ENCODE measurements at places on chromosomes 1 and 21.
A peak's percentile ranks its signal among the peaks of the same experiment; 100 is the strongest.

DNA sequence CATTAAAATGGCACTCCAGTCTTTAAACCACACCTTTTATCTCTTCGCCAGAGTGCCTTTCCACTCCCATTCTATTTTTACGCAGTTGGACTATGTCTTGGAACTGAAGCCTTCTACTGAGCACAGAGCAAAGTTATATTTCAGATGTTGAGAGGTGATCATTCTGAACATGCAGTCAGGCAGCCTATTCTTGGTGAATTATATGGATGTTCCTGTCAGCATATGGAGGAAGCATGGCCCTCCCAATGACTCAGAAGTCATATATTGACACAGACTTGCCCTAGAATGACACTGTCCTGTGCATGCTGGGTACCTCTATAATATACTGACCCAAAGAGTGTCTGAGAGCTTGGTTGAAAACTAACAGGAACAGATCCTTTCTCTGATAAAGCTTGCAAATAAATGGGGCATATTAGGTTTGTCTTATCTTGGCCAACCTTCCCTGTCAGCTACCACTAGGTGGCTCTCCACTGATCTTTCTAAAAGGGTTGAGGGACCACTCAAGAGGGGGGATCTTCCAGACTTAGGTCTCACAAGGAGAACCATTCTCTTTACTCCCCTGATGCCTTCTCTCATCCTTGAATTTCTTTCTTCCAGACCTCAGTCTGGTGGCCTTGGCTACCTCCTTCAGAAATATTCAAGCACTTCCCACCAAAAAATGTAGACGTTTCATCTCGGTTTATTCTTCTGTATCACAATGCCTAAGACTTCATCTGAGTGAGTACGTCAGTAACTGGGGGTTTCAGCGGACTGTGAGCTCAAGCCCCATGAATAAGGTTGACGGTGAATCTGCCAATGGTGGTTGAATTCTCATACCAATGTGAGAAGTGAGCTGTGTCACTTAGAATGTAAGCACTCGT is 11.8 kb upstream of the ALG14 start:
- peak; percentile 67 for DNase-seq

DNA sequence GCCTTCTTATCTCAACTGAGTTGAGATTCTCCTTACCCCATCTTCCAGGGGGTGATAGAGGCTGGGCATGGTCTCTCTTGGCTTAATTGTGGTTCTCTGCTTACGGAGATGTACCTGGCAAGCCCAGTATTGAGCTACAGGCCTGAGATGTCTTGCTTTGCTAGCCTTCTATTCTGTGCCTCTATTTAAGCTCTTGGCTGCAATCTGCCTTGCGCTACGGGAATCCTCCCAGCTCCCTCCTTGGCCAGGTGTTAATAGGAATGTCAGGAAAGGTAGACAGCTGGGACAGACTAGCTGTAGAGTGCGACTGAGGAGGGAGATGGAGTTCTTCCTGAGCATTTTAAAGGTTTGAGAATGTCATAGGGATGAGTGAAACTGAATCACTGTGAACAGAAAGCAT is 10.6 kb upstream of the IKBKE start:
- no peak for DNase-seq

DNA sequence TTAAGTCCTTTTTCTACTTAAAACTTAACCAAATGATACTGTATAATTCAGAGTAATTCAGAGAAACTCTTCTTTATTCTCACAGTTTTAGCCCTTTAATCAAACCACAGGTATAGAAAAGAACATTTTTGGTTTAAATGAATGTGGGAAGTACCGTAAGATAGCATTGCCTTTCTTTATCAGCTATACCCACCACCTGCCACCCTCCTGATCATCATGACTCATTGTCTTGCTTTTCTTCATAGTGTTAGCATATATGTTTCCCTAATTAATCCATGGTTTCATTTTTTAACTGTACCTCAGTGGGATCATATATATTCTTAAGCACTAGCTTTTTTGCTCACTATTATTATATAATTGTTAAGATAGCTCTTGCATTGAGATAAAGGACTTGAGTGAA is 27.5 kb upstream of the ANGPTL1 start:
- DNase-seq: no peak

DNA sequence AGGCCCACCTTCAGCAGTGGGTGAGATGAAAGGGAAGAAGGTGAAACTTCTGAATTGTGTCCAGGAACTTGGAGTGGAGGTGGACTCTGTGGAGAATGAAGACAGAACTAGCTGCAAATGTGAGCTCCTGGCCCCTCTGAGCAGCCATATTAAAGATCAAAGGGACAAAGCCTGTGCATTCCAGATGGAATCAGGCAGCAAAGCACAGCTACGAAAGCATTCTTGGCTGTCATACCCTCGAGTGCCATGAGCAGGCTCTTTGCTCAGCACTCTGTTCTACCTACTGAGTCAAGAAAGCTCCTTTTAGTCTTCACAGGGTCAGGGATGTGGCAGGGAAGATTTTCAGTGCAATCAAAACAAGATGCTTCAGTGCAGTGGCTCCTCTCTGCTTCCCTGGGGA is 86.3 kb upstream of the TSPAN2 start:
- no peak for DNase-seq

DNA sequence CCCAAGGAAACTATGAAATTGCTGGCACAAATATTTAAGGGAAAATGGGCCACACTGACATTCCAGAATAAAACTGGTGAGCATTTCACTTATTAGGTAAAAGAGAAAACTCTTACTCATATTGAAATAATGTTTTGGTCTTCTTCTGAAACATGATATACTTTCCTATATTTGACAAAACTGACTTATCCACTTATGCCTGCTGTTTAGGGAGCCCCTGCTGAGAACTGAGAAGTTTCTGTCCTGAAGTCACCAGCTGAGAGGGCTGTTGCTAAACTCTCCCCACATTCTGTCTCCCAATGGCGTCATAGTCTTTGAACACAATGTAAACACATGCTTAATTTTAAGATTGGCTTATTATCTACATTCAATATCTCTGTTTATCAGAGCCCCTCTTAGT is 46.8 kb upstream of the ZC3H11B start:
- peak; percentile 28 for DNase-seq

DNA sequence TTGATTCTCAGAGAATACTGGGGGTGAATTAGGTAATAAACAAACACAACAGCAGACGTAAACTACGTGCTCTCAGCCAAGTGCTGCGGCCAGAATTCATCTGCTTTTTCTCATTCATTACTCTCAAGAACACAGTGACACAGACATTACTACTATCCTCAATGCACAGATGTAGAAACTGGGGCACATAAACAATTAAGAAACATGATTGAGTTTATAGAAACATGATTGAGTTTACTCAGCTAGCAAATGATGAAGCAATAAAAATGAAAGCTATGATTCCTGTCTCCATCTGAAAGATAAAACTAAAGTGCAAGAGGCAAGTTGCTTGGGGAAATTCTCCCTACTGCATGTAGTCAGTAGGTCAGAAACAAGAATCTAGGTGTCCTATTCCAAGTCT is 140.5 kb downstream of the IFI44 start:
- no peak for DNase-seq

GRCh38 chr1:39189592-39190041 is 14.9 kb upstream of the MACF1 start:
- DNase-seq: no peak

- DNase-seq: no peak
Measured at GRCh38 chr1:112063781-112064728, 74.6 kb upstream of the KCND3 start.

DNA sequence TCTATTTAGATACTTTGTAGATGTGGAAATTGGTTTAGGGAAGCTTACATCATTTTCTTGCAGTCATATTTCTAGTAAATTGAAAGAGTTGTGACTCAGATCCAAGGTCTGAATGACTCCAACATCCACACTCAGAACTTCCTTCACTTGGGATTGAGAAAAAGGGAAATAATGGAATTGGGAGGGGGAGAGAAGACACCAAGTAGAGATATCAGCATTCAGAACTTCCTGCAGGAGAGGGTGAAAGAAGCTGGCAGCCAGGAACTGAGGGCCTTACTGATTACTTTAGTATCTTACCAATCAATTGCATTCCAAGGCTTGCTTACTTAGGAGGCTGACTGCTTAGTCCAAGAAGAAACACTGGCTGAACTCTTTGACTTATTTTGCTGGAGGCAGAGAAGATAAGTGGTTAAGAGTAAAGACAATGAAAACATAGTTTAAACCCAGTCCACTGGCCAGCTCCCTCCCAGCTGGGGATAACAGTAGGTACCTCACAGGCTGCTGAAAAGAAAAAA is 21.7 kb downstream of the APP start:
- no peak for DNase-seq

DNA sequence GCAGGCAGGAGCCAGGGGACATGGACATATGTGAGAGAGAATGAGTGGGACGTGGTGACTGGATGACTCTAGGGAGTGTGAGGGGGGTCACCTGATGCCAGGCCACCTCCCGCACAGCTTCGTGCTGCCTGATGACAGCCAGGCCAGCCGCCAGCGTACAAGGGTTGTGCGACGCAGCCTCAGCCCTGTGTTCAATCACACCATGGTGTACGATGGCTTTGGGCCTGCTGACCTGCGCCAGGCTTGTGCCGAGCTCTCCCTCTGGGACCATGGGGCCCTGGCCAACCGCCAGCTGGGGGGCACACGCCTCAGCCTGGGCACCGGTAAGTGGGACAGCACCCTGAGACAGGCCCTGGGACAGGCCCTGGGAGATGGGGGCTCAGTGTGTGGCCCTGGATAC is 11.3 kb downstream of the SYTL1 start:
- DNase-seq: no peak

- no peak for DNase-seq
Measured at GRCh38 chr1:108182959-108183700, 17.0 kb downstream of the SLC25A24 start.

GRCh38 chr21:35414507-35415139 is 365.5 kb upstream of the RUNX1 start:
- no peak for DNase-seq

- no peak for DNase-seq
Measured at GRCh38 chr21:34642211-34643075, 26.4 kb upstream of the CLIC6 start.

DNA sequence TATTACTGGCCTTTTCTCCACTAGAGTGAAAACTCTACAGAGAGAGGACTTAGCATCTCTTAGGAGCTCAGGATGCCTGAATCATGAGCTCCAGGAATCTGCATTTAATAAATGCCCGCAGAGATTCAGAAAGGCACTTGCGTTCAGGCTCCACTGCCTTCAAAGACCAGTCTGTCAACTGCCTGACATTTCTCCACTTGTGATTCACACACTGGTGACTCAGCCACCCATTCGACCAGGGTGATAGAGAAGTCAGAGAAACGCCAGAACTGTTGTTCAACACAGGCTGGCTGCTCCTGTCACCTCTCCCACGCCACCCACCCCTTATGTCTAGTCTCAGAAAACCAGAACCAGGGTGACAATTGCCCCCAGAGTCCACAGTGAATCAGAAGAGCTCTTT is 26.9 kb upstream of the LBR start:
- DNase-seq: no peak

GRCh38 chr1:55987491-55988249 is 591.7 kb downstream of the PLPP3 start:
- DNase-seq: no peak

DNA sequence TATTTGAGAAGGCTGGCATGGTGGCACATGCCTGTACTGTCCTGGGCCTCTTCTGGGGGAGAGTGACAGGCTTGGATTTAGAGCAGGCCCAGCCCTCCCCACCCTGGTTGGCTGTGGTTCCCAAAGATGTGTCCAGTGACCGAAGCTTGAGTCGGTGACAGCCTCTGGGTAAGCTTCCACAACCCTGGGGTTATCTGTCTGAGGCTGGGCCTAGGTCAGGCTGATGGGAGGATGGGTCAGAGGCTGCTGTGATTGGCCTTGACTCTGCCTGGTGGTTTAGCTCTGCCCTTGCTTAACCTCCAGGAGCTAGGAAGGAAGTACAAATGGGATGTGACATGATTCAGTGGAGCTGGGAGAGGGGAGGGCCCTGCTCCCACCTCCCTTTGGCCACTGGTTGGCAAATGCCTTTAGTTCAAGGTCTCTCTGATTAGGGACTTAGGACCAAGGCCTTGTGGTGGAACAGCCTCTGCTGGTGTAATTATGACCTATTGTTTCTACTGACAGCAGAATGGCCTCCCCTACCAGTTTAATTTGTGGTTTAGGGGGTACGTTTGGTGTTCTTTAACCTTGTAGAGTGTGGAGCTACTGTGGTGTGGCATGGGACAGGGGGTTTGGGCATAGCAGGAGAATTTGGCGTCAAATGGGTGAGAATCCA is 16.6 kb downstream of the NUDC start:
- DNase-seq: no peak
